ENCODE measurements at places on chromosomes 2 and 18. TPM values are rescaled to one million over a fixed set of nuclear protein-coding genes. Genes with fewer than 3 reads are reported as not detected.
A peak's percentile ranks its signal among the peaks of the same experiment; 100 is the strongest.

HSPE1 gene
- 58.2 TPM for total RNA-seq

DNAH7 gene
- not detected for total RNA-seq

ATG4B gene
- 112 TPM for total RNA-seq

SAG gene
- total RNA-seq, result not detected

GRCh38 chr2:70964133-70964532 is 14.3 kb upstream of the ANKRD53 start:
- DNase-seq, result no peak
- peaks cover 15% of the 10 kb centered on the region for H3K4me1 ChIP-seq
- no peak overlapping the region for H3K4me3 ChIP-seq

DNA sequence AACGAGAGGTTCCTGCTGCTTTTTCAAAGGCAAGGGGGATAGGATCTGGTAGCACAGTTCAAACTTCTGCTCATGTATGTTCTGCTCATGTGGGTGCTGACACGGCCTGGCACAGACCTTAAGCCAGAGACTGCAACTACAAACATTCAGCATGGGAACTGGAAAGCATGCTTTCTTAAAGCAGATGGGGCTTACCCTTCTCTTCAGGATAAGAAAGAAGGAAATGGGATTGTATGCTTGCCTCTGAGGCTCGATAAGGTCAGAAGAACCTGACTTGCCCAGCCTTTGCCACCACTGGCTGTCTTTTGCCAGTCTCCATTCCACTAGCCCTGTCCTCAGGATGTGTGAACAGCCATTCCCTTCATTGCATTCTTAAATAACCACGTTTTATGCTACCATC is 10.7 kb downstream of the DOCK10 start:
- no peaks in the 10 kb centered on the region for H3K27me3 ChIP-seq
- peaks cover 19% of the 10 kb centered on the region for H3K36me3 ChIP-seq
- H3K4me1 ChIP-seq, result peaks cover 45% of the 10 kb centered on the region
- no peak overlapping the region for H3K4me3 ChIP-seq
- H3K27ac ChIP-seq, result no peak overlapping the region

DNA sequence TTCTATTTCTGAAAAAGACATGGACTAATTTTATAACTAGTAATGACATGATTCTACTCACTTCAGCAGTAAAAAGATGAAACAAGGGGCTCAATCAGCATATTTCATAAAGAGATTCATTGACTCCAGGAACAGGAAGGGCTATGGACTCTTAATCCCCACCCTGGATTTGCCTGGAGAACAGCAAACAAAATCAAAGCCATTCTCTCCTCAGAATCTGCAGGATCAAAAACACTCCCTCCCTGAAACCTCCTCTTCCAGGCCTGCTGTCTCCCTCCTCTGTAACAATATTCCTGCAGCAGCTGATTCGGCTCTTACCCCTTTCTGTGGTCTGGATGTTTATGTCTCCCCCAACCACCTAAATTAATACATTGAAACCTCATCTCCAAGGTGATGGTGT is 57.0 kb downstream of the ZC3H8 start:
- peaks cover 28% of the 10 kb centered on the region for H3K4me1 ChIP-seq
- peaks cover 3% of the 10 kb centered on the region for H3K27me3 ChIP-seq
- H3K4me3 ChIP-seq, result no peak overlapping the region
- DNase-seq, result no peak
- H3K36me3 ChIP-seq, result peaks cover 3% of the 10 kb centered on the region

DNA sequence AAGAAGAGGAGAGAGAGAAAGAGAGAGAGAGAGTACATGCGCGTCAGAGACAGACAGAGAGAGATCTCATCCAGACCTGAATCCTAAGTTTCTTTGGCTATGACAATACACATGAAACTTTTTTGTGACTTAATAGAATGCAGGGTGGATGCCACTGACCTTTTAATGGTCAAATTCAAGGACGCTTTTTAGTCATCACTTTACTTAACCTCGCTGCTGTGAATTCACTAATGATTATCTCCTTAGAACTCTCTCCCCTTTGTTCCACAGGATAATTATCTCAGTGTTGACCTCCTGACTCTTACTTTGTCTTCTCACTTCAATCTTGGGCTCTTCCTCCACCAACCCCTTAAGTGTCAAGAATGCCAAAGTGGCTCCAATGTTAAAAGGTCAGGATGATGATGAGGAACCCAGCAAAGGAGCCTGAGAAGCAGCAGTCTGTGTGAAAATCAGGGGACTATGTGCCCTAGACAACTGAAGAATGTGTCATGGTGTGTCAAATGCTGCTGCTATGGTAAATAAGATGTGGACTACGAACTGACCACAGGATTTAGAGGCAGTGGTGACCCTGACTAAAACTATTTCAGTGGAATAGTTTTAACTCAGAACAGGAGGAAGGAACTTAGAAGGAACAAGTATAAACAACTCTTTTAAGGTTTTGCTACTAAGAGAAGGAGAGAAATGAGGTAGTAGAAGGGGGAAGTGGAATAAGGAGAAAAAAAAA is 382.1 kb downstream of the ZEB2 start:
- H3K27me3 ChIP-seq, result no peaks in the 10 kb centered on the region
- no peaks in the 10 kb centered on the region for H3K4me1 ChIP-seq
- H3K36me3 ChIP-seq, result no peaks in the 10 kb centered on the region
- H3K4me3 ChIP-seq, result no peak overlapping the region

DNA sequence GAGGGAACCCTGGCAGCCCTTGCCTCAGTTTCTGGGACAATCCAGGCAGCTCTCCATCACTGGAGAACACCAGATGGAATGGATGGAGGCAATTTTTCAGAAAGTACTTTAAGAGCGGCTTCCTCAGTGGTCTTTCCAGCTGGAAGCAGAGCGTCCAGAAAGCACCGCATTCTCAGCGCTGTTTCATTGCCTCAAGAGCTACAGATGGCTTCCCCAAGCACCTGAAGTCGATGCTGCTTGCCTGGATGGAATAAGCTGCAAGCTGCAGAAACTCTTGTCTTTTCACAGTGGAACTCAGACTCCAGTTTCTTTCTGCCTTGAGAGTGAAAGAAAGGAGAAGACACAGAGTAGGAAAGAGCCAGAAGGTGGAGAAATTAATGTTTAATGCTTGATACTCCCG is 766.9 kb downstream of the TDRD15 start:
- H3K4me3 ChIP-seq, result no peak overlapping the region
- no peaks in the 10 kb centered on the region for H3K36me3 ChIP-seq
- DNase-seq, result no peak
- no peaks in the 10 kb centered on the region for H3K27me3 ChIP-seq
- no peaks in the 10 kb centered on the region for H3K4me1 ChIP-seq

GRCh38 chr2:159093497-159093896 is 125.1 kb downstream of the TANC1 start:
- peak overlapping the region; percentile 65 for H3K27ac ChIP-seq
- H3K27me3 ChIP-seq, result no peaks in the 10 kb centered on the region
- DNase-seq, result no peak
- H3K4me1 ChIP-seq, result peaks cover 42% of the 10 kb centered on the region
- H3K36me3 ChIP-seq, result no peaks in the 10 kb centered on the region

- DNase-seq, result no peak
- no peak overlapping the region for H3K4me3 ChIP-seq
- no peak overlapping the region for H3K27ac ChIP-seq
- H3K4me1 ChIP-seq, result no peaks in the 10 kb centered on the region
- H3K27me3 ChIP-seq, result no peaks in the 10 kb centered on the region
These were observed 470.4 kb downstream of the IRS1 start for GRCh38 chr2:226329180-226329579.

DNA sequence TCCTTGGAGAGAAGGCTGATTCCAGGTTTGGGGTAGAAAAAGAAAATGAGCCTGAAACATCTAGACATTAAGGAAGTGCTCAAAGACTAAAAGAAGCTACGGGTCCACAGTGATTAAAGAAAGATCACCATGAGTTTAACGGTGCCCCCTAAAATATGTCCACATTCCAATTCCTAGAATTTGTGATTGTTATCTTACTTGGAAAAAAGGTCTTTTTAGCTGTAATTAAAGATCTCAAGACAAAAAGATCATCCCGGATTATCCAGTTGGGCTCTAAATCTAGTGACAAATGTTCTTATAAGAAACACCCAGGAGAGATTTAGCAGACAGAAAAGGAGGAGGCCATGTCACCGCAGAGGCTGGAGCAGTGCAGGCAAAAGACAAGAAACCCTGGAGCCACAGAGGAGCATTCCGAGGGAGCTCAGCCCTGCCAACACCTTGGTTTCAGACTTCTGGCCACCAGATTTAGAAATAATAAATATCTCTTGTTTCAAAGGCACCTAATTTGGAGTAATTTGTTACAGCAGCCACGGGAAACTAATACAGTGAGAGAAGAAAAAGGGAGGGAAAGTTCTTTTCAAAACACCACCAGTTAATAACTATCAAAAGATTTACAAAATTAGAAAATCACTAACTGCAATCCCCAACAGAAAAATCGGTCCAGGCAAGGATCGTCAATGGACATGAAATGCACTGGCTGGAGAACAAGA is 8.5 kb downstream of the UXS1 start:
- H3K4me3 ChIP-seq, result no peak overlapping the region
- no peak for DNase-seq
- H3K27ac ChIP-seq, result no peak overlapping the region
- no peaks in the 10 kb centered on the region for H3K27me3 ChIP-seq
- H3K36me3 ChIP-seq, result no peaks in the 10 kb centered on the region

- H3K36me3 ChIP-seq, result no peaks in the 10 kb centered on the region
- H3K27ac ChIP-seq, result no peak overlapping the region
- DNase-seq, result no peak
- no peaks in the 10 kb centered on the region for H3K4me1 ChIP-seq
These were observed 460.7 kb upstream of the MEIS1 start for GRCh38 chr2:65974067-65974723.
